ENCODE measurements at places on chromosomes 2 and 18.
A peak's percentile ranks its signal among the peaks of the same experiment; 100 is the strongest.

- DNase-seq = no peak
Measured at GRCh38 chr2:104344306-104344705, 509.6 kb upstream of the POU3F3 start.

- no peak for DNase-seq
Measured at GRCh38 chr2:216130346-216130971, 21.3 kb downstream of the XRCC5 start.

DNA sequence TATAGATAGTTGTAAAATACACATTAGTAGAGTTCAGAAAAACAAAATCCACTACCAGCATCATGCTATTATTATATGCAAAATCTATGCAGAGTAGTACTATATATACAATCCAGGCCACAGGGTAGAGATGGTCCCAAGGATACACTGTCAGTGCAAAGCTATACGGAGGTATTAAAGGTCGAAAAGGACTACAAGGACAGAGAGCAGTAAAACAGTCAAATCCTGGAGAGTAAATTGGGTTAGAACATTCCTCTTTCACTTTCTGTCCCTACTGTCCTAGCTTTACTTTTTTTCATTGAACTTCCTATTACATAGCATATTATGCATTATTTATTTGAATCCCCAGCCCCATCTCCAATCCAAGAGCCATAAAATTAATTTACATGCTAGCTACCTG, 39.7 kb upstream of the SDC1 start:
- DNase-seq = no peak

DNA sequence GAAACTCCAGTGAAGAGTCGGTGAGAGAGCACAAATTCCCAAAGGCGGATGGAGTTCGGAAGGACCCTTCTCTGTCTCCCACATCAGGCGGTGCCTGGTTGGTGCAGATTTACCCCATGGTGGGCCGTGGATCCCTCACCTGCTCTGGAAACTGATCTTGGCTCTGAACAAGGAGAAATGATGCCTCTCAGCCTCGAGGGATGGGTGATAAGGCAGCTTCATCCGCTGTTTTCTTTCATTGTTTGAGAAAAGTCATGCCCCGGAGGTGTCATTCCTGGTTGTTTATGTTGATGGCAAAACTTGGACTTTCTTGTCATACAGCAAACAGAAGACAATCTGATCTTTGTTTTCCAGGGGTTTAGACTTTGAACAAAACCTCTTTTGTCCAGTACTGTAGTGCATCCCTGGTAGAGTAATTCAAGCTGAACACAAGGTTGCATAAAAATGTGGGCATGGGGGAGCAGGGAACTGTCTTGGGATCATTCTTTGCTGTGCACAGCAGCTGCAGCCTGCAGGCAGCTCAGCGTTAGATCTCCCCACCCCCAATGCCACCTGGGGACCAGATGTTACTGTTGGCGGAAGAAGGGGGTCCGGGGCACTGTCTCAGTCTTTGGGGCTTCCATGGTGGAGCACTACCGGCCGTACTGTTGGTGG, 81.3 kb downstream of the NFATC1 start:
- peak; percentile 44 for DNase-seq

DNA sequence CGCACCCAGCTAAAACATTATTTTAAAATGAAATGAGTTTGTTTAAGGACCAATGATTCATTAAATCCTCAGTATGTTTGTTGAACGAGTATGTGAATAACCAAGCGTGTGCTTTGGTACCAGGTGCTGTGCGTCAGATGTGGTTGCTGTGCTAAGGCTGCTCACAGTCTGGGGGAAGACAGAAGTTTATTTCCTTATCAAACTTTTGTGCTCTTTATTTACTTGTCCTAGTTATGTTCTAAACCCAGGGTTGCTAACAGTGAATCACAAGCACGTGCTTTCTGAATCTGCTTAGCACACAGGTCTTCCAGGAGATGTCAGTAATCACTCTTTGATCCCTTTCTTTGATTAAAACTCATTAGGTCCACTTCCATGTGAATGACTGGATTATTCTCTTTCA, 37.0 kb downstream of the RAPGEF4 start:
- no peak for DNase-seq

- no peak for DNase-seq
Measured at GRCh38 chr2:95530734-95531133, 46.2 kb upstream of the TRIM43B start.

DNA sequence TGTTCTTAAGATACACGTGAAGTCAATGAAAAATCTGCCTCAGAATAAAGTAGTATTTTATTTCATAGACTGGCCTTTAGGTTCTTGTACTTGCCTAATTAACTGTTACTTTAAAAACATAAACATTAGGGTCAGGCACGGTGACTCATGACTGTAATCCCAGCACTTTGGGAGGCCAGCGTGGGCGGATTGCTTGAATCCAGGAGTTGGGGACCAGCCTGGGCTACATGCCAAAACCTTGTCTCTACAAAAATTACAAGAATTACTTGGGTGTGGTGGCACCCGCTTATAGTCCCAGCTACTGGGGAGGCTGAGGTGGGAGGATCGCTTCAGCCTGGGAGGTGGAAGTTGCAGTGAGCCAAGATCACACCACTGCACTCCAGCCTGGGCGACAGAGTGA, 16.0 kb upstream of the SNORC start:
- no peak for DNase-seq

GRCh38 chr2:109560265-109560664, 53.5 kb downstream of the SEPTIN10 start:
- DNase-seq = no peak

DNA sequence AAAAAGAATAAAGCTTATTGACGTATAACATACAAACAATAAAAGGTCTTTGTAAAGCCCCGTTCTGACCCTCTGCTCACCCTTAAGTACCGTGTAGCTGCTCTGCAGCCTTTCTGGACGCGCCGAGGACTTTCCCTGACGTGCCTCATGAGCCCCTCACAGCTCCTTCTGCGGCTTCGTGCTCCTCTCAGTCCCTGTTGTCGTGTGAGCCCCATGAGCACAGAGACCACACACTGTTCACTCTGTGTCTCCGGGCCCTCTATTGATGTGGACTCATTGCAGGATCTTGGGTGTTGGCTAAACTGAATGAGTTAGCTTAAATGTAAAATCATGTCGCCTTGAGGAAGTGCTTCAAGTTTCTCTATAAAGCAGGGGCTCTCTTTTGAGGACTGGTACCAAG, 43.6 kb upstream of the INHBB start:
- no peak for DNase-seq

- no peak for DNase-seq
Measured at GRCh38 chr2:39867268-39867667, 88.2 kb upstream of the THUMPD2 start.

GRCh38 chr2:16604236-16604635, 61.4 kb downstream of the CYRIA start:
- no peak for DNase-seq

DNA sequence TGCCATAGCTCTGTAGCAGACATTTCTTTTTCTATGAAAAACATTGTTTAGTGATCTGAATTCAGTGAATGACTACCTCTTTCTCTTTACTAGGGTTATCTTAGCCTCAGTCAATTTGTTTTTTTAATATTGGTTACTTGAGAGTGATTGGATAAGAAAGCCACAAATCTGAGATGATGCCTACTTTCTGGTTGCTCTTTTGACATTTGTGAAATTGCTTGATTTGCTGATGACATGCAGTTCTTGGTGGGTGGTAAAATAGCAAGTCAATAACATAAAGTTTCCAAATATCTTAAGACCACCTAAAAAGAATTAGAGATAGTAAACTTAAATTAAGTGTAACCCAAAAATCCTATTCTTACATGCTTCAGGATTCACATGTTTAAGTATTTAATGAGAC, 199.5 kb upstream of the STON1 start:
- DNase-seq = no peak

GRCh38 chr18:56235071-56235470, 403.3 kb downstream of the TXNL1 start:
- no peak for DNase-seq

- DNase-seq = no peak
Measured at GRCh38 chr2:160940699-160941098, 219.5 kb upstream of the TANK start.

DNA sequence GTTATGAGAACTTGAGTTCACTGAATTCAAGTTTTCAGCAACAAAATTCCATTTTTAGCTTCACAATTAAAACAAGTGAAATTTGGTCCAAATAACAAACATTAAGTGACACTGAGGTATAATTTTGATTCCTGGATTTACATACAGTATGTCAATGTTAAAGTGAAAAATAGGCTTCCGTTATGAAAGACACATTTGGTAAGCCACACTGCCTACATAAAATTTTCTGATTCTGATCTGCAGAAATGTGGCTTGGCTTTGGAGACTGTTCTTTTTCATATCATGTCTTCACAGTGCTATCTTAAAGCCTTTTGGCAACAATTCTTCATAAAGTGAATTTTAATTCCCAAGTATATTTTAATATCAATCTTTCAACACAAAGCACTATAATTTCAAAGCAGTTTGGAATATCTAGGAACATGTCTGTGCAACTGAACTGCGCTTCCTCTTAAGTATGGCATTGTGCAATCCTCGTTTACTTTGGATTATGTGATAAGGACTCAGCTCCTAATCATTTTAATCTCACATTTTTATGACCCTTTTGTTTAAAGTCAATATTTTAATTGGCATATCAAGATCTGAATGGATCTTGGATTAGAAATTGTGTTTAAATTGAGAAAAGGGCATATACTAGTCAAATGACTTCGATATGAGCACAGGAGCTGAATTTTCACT, 60.0 kb downstream of the RBMS1 start:
- DNase-seq = no peak

DNA sequence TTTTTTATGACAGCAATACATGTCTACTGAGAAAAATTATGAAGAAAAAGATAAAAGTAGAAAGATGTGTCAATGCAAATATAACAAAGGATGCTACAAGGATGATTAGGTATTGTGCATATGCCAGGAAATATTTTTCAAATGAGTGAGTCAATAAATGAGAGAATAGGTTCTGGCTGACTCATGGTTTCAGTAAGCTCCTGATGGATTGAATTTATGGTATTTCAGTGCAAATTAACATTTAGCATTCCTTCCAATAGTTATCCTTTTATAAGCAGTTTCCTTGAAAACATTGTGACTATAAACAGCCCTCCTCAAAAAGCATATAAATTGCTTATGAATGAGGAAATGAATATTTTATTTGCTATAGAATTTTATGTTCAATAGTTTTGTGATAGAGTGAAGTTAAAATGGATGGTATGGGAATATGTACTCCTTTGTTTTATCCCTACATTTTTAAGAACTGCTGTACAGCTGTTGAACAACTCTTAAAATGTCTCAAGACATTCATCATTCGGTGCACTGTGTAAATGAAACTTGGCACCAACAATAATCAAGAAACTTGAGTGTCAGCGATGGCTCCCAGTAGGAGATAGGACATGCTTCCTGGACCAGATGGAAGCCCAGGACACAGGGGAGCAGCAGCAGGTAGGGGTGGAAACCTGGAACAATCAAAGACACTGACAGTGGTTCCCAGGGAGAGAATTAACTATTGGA, 144.7 kb downstream of the PMAIP1 start:
- no peak for DNase-seq

- DNase-seq = no peak
Measured at GRCh38 chr18:69996417-69996816, 48.7 kb upstream of the CD226 start.

DNA sequence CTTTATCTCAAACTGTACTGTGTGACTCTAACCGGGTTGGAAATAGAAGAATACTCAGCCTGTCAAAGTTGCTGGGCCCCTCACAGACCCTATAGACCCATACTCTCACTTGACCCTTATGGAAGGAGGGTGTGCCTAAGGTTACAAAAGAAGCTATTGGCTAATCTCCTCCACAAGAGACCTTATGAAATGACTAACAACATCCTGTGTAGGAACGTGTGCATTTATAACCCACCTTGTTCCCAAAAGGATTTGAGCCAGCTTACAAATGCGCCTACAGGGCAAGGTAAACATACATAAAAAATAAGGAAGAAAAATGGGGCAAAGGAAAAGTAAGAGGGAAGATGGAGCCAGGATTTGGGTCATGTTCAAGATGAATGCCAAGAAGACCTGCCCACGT, 225.4 kb upstream of the SMAD2 start:
- no peak for DNase-seq

GRCh38 chr2:147923846-147924245, 79.0 kb downstream of the ACVR2A start:
- DNase-seq = no peak

- peak; percentile 62 for DNase-seq
Measured at GRCh38 chr2:70944111-70944690, 8.5 kb downstream of the ATP6V1B1 start.

DNA sequence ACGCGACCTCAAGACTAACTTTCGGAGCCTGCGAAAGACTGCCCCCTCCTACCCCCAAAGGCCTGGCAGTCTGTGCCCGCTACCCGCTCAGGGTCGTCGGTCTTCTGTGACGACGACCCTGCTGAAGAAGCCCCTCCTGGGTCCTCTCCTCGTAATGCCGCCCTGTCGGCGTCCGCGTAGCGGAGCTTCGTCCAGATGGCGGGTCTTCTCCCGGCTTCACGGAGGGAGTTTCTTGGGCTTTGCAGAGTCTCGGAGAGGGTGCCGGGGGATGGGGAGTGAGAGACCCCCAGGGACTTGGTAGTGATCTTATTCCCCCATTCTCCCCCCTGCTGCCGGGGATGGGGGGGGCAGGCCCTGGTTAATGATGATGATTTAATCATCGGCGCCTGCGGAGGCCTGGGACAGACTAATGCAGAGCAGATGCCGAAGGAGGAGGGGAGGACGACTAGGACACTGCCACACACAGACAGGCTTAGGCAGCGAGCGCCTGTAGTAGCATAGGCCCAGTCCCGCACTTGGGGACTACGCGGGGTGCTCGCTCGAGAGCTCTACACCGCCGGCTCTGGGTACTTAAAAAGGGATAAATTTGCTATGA, 528 bp upstream of the PCGF1 start:
- peak; percentile 83 for DNase-seq

DNA sequence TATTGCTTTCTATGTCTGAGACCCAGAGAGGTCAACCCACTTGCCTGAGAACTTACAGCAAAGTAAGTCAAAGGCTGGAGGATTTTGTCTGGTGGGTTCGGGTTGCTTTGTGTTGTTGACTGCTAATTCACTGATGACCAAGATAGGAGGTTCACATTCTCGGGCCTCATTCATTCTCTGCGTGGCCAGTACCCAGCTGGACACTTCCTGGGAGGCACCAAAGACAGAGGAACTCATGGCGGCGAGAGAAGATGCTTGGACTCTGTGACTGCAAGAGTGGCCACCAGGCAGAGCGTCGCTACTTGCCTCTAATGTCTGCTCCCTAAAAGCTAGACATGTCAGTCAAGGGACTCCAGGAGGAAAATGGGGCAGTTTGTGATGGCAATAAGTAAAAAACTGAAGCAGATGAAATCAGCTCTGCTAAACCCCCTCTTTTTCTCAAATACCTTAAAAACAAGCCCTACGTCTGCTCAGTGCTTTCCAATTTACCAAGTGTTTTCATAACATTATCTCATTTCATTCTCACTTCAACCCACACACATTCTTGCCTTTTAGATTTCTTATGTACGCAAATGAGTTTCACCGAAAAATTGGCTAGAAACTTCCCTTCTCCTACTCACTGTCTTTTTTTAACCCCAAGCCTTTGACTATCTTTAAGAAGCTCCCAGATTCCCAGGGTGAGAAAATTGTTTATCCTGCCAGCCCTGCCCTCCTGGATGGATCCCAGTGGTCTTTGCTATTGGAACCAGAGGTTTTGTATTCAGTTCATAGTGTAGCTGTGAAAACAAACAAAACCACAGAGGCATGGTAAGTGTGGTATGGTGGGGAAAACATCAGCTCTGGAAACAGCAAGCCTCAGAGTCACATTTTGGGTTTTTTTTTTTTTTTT, 4.9 kb upstream of the LBH start:
- no peak for DNase-seq

GRCh38 chr2:195769975-195770374, 112.9 kb downstream of the SLC39A10 start:
- no peak for DNase-seq

All from posterior vena cava (tissue), 2 donors.